ENCODE measurements at places on chromosomes 1 and 21.

GRCh38 chr1:118110580-118110979, 74.4 kb downstream of the SPAG17 start:
- no peak for DNase-seq

DNA sequence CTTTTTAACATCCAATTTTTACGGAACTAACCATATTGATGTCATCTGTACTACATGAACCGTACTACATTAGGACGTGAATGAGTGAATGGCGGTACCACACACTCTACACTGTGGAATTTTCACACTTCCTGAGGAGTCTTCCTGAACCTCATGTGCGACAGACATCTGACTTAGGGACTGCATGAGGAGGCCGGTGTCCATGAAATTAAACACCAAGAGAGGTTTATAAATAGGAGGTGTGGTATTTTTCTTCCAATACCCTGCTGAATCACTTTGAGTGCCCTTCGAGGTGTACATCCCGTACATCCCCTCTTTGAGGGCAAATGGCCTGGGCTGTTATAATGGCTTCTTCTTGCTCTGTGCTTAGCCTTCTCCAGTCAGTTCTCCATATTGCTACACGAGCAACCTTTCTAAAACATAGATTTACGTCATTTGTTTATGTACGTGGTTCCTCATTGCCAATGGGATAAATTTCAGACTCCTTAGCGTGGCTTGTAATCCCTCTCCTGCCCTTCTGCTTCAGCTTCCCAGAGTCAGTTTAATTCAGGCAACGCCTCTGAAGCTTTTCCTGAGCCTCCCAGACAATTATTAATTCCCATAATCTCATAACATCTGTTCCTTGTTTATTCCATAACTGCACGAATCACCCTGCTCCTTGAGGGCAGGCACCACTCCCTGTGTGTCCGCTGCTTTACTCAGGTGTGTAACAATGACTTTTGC, 9.4 kb downstream of the ST3GAL3 start:
- DNase-seq, result no peak

- DNase-seq, result no peak
These were observed 37.7 kb downstream of the CEP170 start for GRCh38 chr1:243217349-243217748.

GRCh38 chr1:151313501-151313900, 13.7 kb downstream of the PI4KB start:
- DNase-seq, result no peak

DNA sequence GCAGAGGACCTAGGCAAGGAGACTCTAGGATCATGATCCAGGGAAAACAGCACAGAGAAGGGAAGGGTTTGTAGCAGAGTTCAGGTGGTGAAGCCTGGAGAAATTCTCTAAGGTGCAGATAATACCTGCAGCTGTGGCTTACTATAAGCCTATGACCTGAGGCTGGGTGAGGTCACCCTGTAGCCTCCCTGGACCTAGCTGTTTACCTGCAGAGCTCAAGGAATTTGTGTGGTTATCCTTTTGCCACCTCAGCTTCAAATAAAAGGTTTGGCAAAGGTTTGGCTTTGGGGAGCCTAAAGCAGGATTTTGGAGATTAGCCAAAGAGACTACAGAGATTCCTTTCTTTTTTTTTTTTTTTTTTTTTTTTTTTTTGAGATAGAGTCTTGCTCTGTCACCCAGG, 79.5 kb upstream of the ZNF648 start:
- DNase-seq, result no peak

- DNase-seq, result no peak
These were observed 6.9 kb downstream of the HTR1D start for GRCh38 chr1:23210351-23210785.

GRCh38 chr1:2128189-2128901, 66.2 kb downstream of the FAAP20 start:
- no peak for DNase-seq

DNA sequence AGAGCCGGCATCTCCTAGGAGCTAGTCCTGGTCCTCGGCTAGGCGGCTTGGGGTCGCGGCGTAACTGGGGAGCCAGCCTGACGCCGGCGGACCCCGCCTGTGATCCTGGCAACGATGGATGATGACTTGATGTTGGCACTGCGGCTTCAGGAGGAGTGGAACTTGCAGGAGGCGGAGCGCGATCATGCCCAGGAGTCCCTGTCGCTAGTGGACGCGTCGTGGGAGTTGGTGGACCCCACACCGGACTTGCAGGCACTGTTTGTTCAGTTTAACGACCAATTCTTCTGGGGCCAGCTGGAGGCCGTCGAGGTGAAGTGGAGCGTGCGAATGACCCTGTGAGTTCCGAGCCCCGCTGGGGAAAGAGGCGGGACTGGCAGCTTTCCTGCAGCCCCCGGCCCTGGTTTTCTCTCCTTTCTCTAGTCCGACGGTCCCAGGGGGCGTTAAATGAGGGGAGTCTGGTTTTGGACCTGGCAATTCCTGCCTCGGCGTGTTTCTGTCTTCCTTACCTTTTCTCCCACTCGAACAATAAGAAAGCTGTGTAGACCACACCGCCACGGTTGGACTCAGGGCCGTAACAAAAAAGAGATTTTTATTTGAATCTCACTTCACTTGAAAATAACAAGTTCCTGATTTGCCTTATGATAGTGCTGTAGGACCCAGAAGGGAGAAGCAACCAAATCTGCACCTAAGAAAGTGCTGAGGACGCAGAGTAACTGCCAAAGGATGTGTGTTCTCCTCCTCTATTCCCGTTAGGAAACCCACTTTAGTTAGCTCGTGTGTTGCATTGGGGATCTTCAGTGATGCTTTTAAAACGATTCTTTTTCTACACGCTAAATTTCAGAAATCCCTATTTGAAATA, at the start of gene SPRTN:
Gene SPRTN, plus strand, starts transcription at position 24 of the 859 bp plus-strand sequence. Its CDS starts 91 bp downstream, at position 115.
- no peak for DNase-seq

GRCh38 chr1:204077979-204078696, 5.2 kb downstream of the SOX13 start:
- DNase-seq, result no peak

- DNase-seq, result no peak
These were observed 4.0 kb downstream of the S100A16 start for GRCh38 chr1:153608742-153609584.

GRCh38 chr1:226948996-226949395, 8.9 kb downstream of the COQ8A start:
- no peak for DNase-seq

DNA sequence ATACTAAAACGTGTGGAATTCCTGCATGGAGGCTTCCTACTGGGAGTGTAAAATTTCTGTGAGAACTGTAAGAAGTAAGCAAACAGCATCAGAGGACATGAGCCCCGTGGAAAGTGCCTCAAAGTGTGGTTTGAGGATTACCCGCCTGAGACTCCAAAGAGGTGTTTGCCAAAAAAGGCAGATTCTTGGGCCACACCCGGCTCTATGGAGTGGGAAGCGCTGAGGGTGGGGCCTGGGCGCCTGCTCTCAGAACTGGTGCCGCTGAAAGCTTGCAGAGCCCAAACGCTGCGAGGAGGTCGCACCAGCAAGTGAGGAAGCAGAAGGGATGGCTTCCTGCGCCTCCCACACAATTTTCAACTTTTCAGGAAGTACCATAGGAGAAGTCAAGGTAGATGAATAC, 43.0 kb upstream of the PSEN2 start:
- no peak for DNase-seq

DNA sequence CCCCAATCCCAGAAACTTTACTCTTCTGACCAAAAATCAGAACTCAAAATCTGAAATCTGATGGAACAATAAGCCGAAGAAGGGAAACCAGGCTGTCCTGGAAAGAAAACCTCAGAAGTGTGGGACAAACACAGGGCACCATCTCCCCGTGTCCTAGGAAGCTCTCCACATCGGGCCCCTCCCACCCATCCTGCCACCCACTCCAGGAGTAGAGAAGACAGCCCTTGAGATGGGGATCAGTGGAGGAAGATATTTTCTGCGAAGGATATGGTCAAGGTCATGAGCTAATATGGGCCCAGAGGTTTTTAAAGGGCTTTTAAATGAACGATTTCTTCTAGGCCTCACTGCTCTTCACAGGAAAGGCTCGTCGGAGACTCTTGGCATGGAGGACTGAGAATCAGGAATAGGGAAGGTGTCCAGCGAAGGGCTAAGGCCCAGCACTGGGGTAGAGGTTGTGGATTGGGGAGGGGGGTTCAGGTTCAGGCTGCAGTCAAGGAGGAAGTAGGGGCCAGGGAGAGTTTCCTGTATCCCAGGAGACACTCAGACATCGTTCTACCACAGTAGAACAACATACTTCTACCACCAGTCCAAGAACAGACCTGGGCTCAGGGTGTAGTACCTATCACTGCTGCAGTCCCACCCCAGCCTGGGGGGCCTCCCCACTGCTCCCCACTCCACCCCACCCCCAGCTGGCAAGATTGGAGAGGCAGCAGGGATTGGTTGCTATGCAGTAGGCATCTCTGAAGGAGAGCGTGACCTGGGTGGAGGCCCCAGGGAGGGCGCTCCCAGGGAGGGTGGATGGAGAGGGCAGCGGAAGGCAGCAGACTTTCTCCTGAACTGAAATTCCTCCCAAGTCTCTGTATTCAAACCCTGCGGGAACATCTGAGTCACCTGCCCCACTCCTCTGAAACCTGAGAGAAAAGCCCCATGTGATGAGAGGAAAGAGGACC, 1.2 kb upstream of the S100A5 start:
- no peak for DNase-seq

DNA sequence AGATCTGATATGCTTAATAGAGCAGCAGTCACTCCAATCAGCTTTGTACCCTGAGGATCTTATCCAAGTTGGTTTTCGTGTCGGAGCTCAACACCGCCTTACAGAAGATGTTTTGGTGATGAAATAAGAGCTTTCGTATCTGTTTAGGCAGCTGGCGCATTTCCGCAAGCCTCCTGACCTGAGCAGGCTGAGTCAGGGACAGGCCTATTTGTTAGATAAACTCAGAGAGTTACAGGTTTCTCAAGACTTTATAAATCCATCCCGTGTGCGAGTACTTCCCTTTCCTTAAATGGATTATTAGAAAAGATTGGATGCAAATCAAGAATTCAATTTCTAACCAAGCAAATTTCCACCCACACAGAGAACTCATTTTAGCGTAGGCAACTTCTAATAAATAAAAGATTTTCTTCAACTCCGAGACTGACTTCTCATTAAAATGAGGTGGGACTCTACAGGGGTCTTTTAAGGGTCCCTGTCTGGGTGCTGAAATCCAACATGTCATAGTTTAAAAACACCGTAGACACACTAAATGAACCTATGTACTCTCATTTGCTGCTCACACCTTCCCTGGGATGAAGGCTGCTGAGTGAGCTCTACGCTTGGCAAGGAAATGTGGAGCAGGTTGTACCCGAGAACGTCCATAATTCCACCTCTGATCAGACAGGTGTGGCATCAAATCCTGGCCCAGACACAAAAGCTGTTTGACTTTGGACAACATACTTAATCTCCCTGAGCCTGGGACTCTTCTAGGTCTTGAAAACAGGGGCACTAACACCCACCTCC, 106.9 kb upstream of the F3 start:
- no peak for DNase-seq

DNA sequence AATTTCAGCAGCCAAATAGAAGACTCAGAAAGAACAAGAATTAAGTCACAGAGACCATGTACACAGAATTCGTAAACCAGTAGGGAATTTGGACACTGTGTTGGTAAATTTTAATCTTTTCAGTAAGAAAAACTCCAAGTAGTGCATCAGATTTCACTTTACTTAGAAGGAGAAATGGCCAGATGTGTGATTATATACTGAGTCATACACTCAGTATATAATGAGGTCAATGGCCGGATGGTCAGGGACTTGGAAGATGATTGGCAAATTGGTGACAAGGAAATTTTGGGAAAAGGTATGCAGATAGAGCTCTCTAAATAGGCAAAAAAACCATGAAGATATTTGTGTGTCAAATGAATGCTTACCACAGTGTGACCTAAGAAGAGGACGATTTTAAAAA, 399.8 kb upstream of the LRRC7 start:
- no peak for DNase-seq

DNA sequence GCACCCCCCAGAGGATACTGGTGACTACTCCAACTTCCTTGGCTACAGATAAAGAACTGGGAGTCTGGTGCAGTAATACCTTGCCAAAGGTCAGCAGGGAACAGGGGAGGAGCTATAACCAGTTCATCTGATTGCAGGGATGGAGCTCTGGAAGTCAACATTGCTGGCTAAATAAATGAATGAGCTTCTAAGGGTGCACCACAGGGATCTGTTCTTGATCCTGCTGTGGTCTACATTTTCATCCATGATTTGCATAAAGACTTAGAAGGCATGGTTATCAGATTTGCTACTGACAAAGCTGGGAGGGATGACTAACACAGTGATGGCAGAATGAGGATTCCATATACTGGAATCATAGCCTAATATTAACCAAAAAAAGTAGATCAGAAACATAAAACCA, 18.3 kb downstream of the PLEKHA6 start:
- DNase-seq, result no peak

DNA sequence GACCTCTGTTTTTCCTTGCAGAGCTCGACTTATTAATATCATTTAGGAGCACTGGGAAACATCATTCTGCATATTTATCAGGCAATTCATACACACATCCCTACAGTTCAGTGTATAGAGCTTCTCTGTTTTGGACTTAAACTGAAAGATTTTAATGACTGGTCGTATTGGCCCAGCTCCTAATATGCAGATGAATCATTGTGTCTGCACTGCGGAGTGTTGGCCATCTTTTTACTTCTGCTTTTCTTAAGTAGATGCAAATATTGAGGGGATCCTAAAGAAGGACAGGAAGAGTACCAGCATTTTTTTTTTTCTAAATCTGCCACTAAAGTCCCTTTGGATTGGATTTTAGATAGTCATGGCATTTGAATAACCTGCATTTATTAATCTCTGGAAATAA, 154.8 kb downstream of the BACH1 start:
- DNase-seq, result no peak

DNA sequence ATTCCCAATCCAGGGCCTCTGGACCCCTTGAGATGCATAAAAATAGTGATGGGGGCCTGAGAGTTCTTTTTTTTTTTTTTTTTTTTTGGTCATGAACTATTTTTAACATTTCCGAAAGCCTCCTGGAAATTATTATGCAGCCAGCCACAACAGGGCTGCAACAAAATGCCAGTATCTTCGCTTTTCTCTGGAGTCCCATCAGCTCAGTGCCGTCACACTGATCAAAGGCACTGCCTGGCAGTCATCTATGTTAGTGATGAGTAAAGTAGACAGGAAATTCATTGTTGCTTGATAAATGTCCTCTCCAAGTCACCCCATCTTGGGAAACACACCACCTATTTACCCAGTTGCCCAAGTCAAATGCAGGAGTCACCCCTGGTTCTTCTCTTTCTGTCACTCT, 15.2 kb upstream of the PEF1 start:
- DNase-seq, result no peak

- no peak for DNase-seq
These were observed 128.9 kb downstream of the ASTN1 start for GRCh38 chr1:177035586-177035985.

GRCh38 chr1:197621761-197622160, 153.5 kb downstream of the DENND1B start:
- no peak for DNase-seq

GRCh38 chr1:114982251-114982650, 47.4 kb upstream of the TSHB start:
- DNase-seq, result no peak

GRCh38 chr1:28326984-28327383, 1.9 kb upstream of the MED18 start:
- DNase-seq, result no peak

- DNase-seq, result no peak
These were observed 166.3 kb downstream of the ETS2 start for GRCh38 chr21:38972078-38972477.

All from stimulated activated effector memory CD8-positive, alpha-beta T cell treated with anti-CD3 and anti-CD28 coated beads, Interleukin-12 subunit alpha, Interleukin-12 subunit beta, amount 100 ng/mL, for 72 hours (primary cell).